ENCODE measurements at places on chromosomes 16 and 17.

DNA sequence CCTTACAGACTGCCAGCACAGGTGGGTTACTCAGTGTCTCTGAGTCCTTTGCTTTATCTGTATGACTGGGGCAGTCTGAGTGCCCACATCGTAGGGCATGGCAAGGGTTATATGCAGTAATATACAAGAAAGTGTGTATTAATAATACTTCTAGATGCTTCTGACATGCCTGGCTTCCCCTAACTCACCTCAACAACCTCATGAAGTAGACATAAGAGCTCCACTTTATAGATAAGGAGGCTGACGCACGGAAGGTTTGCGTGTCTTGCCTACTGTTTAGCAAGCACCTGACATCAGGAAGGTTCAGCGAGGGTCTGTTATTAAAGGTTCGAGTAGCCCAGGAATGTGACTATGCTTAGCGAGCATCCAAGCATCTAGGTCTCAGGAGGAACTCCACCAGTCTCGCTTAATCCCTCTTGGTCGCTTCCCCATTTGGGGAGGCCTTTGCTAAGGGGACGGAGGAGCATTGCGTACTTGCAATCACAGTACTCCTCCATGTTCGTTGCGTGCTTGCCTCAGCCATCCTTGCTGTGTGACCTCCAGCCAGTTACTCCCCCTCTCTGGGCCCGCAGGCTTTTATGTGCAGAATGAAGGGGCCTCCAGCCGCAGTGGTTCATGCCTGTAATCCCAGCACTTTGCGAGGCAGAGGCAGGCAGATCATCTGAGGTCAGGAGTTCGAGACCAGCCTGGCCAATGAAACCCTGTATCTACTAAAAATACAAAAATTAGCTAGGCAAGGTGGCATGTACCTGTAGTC is 1.6 kb downstream of the KCNG4 start:
- no peak for DNase-seq

DNA sequence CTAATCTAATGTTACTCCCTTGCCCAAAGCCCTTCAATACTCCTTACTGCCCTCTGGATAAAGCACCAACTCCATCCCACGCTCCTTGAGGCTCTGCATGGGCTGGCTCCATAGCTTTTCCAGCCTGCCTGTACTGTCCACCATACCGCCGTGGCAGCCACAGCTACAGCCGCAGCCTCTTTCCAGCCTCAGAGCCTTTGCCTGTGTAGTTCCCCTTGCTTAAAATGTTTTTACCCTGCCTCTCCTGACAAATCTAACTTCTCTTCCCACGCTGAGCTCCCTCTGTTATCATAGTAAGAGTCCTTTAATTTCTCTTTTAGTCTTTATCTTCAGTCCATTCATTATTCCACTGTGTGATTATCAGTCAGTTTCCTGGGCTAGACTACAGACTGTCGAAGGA is 22.0 kb downstream of the TEX14 start:
- no peak for DNase-seq

- DNase-seq, result no peak
Measured at GRCh38 chr17:4769628-4770027, 2.1 kb upstream of the TM4SF5 start.

DNA sequence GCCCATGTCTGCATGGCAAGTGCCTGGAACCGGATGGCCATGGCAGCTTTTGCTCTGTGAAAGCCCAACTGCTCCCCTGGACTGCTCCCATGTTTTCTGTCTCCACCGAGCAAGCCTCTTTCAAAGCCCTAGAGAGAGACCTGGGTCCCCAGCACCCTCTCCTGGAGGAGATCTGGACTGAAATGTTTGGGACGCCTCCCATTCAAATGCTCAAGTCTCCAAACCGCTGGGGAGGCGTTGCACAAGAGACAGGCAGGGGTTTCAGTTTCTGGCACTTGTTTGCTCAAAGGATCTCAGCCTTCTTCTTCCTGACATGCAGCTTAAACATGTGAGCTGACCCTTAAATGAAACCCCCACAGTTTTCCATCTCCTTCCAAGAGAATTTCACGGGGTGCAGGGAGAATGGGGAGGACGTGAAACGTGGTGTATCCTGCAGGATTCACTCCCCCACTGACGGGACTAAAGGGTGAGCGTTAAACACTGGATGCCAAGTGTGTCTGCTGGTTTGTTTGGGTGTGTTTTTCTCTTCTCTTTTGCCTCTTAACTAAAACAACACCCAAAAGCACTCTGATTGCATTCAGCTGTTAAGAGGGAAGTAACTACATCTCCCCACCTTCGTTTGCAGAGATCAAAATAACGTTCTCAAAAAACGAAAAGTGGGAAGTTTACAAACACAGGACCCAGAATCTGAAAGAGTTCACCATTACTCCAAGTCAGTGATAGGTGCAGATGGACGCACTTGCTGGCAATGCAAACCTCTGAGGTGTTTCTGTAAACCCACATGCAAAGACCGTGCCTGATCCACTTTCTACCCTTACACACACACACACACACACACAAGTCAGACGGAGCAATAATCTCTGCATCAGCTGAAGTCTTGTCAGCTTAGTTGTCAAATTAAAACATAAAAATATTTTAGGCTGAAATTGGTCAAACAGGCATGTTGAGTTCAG is 256.9 kb downstream of the C16orf95 start:
- DNase-seq, result no peak

GRCh38 chr16:117379-118365 is 20.8 kb downstream of the NPRL3 start:
- DNase-seq, result peak; percentile 54

- DNase-seq, result no peak
Measured at GRCh38 chr16:50428116-50428515, 59.3 kb upstream of the BRD7 start.

DNA sequence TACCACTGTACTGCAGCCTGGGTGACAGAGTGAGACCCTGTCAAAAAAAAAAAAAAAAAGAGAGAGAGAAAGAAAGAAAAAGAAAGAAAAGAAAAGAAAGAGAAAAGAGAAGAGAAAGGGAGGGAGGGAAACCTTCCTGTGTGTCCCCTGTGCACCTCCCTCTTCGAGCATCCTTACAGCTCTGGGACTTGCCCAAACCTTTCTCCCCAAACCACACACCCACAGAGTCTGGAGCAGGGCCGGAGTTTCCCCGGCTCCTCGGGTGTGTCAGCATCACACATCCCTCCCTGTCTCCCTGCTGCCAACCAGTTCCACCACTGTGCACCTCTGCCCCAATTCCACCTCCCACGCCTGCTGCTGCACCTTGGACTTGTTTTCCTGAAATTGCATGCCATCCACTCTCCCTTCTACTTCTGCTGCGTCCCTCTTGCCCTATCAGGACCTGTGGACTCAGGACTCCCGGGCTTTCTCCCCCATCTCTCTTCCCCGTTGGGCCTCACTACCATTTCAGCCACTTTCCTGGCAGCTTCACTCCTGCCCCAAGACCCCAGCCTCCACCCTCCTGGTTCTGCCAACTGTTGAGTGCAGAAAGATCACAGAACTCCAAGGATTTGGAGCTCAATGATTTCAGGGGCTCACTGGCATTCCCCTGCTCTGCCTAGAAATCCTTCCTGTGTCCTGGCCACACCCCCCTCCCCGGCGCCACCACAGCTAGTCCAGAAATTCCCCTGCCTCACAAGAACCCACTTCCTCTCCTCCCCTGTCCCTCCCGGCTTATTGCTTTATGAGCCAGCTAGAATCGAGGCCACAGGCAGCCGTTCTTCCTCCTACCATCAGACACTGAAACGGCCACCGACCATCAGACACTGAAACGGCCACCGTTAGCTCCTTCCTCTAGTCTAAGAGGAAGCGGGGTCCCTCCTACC is 3.7 kb upstream of the CDK3 start:
- no peak for DNase-seq

DNA sequence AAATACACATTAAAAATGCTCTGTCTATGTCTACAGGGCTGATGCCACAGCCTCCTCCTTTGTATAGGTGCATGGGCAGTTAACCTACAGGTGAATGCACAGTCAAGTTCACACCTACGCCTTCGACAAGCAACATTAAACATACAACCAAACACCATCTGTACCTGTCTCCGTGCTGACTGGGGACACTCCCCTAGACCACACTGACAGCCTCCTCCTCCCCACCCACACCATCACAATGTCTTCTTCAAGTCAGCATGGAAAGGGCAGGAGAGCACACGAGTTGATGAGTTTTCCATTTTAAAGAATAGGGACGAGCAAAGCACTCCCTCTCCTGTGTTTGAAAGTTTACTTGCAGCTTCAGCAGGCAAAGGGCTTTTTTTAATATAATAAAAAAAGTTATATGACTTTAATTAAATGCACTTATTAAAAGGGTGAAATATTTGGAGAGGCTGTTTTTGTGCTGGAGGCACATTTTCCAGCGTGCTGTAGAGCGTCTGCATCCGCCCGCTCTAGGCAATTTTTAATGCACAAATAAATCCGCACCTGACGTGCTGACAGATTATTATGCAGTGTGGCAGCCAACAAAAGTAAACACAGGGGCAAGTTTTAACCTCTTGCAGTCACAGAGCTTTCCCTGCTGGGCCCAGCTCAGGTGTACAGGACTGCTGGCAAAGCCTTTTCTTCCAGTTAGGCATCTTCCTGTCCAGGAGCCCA is 367.9 kb downstream of the SOX9 start:
- peak; percentile 68 for DNase-seq

DNA sequence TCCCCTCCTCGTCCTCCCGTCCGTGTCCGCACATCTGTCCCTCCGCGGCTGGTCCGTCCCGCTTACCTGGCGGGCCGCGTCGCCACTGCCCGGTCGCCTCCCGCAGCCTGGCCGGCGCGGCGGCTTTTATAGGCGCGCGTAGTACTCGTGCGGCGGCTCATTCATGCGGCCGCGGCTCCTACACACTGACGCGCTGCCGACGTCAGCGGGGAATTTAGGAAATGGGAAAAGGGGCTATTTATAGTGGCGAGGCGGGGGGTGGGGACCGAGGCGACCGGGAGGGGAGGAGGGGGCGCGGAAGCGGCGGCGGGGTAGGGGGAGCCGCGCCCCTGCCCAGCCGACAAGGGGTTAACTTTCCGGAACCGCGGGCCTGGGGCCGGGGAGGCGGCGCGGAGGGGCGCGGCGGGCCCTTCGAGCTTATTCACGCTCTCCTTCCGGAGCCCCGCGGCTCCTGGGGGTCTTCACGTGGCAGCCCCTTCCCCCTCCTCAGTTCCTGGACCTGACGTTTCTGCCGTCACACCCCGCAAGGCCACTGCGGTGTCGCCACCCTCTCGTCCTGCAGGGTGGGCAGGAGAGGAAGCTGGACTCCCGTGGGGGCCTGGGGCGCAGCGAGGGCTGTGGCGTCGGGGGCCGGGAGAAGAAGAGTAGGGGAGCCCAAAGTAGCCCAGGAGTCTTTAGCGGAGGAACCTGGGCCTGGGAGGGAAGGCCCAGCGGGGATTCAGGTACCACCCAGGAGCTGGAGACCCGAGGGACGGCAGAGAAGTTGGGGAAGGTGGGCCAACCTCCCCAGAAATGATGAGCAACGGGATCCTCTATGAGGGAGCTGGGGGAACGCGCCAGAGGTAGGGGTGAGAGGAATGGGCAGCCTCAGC is 3.6 kb upstream of the HIC1 start:
- no peak for DNase-seq

DNA sequence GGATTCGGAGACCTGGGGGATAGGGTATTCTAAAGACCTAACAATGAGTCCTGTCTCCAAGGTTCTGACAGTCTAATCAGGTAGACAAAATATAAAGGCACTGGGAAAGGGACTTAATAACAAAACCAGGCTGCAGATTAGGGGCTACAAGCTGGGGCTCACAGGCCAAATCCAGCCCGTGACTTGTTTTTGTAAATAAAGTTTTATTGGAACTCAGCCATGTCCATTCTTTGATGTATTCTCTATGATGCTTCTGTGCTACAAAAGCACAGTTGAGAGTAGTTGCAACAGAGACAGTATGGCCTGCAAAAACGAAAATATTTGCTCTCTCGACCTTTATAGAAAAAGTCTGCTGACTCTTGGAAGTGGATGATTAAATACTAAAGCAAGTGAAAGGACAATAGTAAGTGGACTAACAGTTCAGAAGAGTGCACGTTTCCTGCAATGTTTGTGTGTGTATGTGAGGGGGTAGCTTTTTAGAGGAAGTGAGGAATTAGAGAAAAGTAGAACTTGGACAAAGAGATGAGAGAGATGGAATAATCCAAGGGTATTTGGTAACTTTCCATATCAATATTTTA is 115.4 kb upstream of the ZFHX3 start:
- no peak for DNase-seq

- no peak for DNase-seq
Measured at GRCh38 chr17:30334421-30334820, 564 bp upstream of the TMIGD1 start.

- DNase-seq, result no peak
Measured at GRCh38 chr16:11099672-11100205, 155.4 kb downstream of the CLEC16A start.

GRCh38 chr16:4347765-4348509 is 3.2 kb downstream of the PAM16 start:
- DNase-seq, result no peak

DNA sequence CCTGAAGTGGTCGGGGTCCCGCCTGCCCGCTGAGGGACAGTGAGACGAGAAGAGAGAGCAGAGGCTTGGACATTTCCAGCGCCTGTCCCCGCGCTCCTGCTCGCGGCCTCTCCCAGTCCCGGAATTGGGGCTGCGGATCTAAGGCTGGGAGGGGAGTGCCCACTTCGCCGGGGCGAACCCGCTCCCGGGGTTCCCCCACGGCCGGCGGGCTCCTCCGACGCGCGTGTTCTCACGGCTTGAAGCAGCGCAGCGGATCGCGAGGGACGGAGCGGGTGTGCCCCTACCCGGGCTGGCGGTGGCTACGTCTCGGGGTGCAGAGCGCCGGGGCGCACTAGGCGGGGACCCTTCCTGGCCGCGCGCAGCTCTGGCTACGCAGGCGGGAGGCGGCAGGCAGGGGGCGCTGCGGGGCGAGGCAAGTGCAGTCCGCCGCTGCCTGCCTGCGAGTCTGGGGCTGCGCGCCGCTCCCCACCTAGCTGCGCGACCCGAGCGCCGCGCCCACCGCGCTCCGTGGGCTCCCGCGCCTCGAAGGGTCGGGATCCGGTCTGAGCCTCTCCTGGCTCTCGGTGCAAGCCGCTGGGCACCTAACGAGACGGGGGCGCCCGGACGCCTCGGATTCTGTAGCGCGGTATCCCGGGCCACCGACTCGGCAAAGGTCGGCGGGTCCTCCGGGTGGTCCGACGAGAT is 1.2 kb downstream of the NGFR start:
- peak; percentile 17 for DNase-seq

DNA sequence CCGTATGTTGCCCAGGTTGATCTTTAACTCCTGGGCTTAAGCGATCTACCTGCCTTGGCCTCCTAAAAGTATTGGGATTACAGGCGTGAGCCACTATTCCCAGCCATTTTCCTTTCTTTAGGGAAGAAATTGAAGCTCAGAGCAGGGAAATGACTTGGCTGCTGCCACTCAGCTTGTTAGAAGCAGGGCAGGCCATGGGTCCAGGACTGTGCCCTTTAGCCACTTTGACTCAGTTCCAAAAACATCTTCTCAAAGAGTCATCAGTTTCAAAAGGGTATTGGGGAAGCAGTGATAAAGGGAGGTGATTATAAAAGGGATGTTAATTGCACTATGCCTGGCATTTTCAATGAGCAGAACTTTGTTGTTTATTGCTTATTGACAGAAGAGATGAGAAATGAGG is 402.8 kb downstream of the SNX29 start:
- no peak for DNase-seq

All from NCI-H510A treated with DMSO at 0.1 percent for 48 hours (cell line).